Pons (tissue), 1 donor: ENCODE measurements at places on chromosomes 11 and 22.

GRCh38 chr11:118640332-118641154 is 33.1 kb downstream of the PHLDB1 start:
- no peak for DNase-seq

- DNase-seq = no peak
Observed at GRCh38 chr11:40338739-40339138, 1120.7 kb downstream of the LRRC4C start.

DNA sequence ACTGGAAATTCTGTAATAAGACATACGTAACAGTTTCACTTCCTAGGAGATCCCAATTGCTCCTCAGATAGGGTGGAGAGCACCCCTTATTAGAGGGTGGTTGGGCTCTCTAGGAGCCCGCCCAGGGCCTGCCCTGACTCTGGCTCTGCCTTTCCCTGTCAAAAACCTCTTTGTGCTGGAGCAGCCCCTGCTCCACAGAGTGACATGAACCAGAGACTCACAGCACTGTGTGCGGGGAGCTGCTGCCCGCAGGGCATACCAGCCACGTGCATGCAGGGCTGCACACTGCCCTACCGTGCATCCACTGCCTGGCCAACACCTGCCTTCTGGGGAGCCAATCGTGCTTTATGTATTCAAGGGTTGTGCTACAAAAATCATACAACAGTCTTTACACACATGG is 24.3 kb downstream of the KCNQ1OT1 start:
- peak; percentile 79 for DNase-seq

GRCh38 chr22:30422481-30423300 is 2.9 kb upstream of the MTFP1 start:
- peak; percentile 70 for DNase-seq
